ENCODE measurements at places on chromosomes 13 and 19.

GRCh38 chr19:3766520-3766919 lies 4.0 kb downstream of the MRPL54 start:
- no peak for DNase-seq

DNA sequence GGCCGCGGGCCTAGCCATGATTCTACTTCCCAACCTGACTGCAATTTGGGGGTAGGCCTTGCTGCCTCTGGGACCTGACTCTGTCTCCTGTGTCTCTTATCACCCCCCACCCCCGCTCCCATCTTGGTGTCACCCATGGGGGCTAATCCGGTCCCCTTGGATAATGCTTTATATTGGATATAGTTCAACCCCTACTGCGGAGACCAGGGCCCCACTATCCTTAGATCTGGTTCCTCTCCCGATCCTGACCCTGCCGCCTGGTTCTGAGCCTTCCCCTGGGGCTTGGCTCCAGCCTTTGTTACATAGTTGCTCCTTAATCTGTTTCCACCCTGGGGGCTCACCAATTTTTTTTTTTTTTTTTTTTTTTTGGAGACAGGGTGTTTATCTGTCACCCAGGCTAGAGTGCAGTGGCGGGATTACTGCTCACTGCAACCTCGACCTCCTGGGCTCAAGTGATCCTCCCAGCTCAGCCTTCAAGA lies 1.3 kb downstream of the BLOC1S3 start:
- no peak for DNase-seq

DNA sequence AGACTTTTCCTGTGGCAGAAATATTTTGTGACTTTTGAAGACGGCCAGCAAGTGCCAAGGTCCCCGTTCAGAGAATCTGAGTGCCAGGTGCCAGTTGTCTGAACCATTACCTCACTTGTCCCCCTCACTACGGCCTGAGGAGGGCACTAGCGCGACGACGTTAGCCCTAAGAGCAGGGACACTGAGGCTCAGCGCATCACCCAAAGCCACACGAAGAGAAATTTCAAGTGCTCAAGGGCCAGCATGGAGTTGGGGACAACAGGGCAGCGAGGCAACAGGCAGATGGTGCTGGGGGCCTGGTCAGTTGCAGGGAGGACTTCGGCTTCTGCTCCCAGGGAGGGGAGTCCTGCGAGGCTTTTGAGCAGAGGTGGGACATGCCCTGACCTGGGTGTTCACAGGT lies 9.5 kb upstream of the TYK2 start:
- no peak for DNase-seq

DNA sequence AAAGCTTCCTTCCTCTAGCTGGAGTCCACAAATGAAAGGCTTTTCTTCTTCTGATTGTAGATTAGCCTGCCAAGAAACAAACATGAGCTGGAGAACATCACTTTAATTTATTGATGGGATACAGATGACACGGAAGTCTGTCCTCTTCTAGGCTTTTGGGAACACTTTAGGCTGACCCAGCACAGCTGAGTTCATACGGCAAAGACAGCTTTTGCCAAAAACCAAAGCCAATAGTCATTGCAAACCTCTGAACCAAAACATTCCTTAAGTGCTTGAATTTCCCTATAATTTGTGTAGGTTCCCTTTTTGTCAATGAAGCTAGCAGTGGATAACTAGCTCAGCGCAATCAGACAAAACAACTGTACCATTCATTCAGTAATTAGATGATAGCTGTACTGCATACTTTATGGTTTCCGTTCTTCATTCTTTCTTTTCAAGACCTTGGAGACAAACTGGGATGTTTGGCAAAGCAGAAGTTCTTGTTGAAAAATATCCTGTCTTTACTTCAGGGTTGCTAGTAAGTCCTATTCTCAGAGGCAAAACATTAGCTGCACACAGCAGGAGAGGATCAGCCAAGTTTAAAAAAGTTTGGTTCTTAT lies 95.7 kb upstream of the SPRY2 start:
- no peak for DNase-seq

DNA sequence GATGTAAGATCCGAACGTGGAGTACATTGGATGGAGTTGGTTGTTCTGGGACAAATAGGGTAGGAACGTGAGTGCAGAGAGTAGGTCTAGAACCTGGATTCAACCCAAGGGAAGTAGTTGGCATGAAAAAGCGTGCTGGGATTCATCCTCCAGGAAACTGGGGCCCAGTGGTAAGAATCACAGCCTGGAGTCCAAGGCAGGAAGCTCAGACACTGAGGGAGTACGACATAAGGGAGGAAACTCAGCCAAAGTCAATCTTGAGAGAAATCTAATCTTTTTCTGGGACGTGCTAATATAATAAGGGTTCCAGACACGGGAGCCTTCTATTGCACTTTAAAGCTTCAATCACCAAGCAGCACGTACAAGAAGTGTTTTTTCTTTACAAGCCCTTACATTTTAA lies 46.4 kb downstream of the DLEU7 start:
- DNase-seq = no peak

- no peak for DNase-seq
Measured at GRCh38 chr19:1836458-1837221, 11.6 kb downstream of the REXO1 start.

DNA sequence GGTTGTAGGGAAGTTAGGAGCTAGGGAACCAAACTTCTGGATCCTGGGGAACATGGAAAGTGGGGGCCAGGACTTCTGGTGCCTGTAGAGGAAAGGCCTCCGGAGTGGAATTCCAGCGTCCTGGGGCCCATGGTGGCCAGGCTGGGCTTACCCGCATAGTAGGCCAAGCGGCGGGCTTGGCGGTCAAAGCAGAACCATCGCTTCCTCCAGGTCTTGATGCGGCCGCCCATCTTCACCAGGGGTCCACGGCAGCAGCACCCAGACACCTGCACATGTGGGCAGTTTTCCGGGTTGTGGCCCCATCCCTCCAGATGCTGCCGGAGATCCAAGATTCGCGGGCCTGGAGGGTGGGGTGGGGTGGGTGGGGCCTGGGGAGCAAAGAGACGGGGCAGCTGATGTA lies 13.8 kb upstream of the LYPD3 start:
- no peak for DNase-seq

- DNase-seq = no peak
Measured at GRCh38 chr19:1445932-1446712, 3.8 kb upstream of the APC2 start.

GRCh38 chr13:34458756-34459715 lies 483.0 kb upstream of the NBEA start:
- DNase-seq = no peak

- peak; percentile 96 for DNase-seq
Measured at GRCh38 chr19:18279516-18280246, 1.7 kb downstream of the JUND start.

DNA sequence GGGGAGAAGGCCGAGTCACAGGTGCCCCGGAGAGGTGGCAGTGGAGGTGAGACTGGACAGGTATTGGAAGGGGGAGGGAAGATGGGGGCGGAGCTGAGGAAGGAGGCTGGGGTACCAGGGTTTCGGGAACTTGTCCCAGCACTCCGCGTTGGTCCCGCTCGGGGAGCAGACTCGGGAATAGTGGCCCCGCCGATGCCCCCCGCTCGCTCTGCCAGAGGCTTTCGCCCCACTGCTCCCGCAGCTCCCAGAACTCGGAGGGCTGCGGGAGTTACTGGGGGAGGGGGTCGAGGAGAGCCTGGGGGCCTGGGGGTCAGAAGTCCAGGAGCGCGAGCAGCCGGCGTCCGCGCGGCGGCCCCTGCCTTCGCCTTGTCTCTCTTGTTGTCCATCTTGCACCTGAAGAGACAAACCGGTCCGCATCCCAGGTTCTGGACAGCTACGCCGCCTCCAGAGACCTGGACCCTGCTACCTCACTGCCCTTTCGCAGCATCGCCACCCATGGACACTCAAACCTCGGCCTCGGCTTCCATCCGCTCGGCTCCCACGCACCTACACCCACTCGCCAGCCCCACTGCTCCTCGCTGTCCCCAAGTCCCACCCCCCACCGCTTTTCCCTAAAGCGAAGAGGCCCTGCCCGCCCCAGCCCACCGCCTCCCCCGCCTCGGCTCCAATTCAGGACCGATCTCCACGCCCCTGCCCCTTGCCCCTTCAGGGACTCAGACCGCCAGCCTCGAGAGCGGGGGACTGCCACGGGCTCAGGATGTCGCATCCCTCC lies 700 bp downstream of the PRR36 start:
- no peak for DNase-seq

GRCh38 chr13:112938680-112939079 lies 30.3 kb upstream of the MCF2L start:
- DNase-seq = no peak

GRCh38 chr13:20696073-20696472 lies 7.4 kb upstream of the IL17D start:
- no peak for DNase-seq

GRCh38 chr13:20348645-20349408 lies 116.7 kb upstream of the GJB6 start:
- DNase-seq = no peak

DNA sequence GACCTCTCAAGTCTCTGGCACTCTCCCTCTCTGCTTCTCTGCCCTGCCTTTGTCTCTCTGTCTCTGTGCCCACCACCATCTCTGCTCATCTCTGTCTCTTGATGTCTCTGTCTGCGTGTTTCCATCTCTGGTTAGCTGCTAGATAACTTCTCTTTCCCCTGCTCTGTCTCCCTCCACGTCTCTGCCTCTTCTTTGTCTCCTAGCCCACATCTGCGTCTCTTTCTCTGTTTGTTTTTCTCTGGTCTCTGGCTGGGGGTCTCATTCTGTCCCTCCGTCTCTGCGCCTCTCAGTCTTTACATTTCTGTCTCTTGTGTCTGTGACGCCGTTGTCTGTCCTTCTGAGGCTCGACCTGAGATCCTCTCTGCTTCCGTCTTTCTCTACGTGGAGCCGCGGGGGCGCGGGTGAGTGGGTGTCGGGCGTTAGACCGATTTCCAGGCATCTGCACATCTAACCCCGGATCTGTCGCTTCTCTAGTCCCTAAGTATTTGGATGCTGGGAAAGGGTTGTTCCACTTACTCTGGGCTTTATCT lies 386 bp downstream of the GIPR start:
- no peak for DNase-seq

- no peak for DNase-seq
Measured at GRCh38 chr19:34428549-34429285, 536 bp downstream of the UBA2 start.

- no peak for DNase-seq
Measured at GRCh38 chr13:105220881-105221280, 1314.6 kb downstream of the EFNB2 start.

DNA sequence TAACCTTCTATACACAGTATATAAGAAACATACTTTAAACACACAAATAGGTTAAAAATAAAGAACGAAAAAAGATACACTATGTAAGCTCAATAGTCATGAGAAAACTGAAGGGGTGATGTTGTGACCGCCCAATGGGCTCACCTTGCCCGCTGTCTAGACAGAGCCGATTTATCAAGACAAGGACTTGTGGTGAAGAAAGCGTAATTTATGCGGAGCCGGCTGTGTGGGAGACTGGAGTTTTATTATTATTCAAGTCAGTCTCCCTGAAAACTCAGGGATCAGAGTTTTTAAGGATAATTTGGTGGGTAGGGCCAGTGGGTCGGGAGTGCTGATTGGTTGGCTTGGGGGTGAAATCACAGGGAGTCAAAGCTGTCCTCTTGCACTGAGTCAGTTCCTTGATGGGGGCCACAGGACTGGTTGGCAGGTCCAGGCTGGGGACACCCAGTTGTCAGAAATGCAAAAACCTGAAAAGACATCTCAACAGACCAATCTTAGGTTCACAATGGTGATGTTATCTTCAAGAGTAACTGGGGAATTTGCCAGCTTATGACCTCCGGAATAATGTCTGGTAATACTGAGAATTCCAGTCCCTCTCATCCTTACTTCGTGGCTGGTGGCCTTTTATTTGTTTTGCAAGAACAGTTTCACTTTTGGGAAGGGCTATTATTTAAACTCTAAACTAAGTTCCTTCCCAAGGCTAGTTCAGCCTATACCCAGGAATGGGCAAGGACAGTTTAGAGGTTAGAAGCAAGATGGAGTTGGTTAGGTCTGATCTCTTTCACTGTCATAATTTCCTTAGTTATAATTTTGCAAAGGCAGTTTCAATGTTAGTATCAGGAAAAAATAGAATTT lies 96.6 kb downstream of the UBL3 start:
- DNase-seq = no peak

DNA sequence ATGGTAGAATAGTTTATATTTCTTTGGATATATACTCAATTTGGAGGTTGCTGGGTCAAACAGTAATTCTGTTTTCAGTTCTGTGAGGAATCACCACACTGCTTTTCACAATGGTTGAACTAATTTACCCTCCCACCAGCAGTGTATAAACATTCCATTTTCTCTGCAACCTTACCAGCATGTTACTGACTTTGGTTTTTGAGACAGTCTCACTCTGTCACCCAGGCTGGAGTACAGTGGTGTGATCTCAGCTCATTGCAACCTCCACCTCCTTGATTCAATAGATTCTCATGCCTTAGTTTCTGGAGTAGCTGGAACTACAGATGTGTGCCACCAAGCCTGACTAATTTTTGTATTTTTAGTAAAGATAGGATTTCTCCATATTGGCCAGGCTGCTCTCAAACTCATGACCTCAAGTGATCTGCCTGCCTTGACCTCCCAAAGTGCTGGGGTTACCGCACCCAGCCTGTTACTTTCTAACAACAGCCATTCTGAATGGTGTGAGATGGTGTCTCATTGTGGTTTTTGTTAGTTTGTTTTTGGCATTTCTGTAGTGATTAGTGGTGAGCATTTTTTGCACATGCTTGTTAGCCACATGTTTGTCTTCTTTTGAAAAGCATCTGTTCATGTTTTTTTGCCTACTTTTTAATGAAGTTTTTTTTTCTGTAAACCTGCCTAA lies 12.5 kb downstream of the ZNF714 start:
- no peak for DNase-seq

- DNase-seq = no peak
Measured at GRCh38 chr19:2902590-2903218, 2.0 kb downstream of the ZNF57 start.

DNA sequence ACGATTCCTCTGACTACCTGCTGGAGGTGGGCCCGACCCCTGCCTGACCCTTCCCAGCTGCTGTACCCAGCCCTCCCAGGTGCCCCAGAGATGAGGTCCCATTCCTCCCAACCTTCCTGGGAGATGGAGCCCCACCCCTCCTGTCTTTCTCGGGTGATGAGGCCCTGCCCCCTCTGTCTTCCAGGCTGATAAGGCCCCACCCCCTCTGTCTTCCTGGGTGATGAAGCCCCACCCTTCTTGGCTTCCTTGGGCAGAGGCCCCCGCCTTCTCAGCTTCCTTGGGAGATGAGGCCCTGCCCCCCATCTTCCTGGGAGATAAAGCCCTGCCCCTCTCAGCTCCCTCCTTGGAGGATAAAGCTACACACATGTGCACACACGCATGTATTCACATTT lies 47.9 kb downstream of the CERS4 start:
- no peak for DNase-seq

- no peak for DNase-seq
Measured at GRCh38 chr19:6865849-6866248, 21.5 kb upstream of the ADGRE1 start.

GRCh38 chr13:91904005-91904404 lies 505.6 kb downstream of the GPC5 start:
- no peak for DNase-seq
